Heart left ventricle (tissue), 16 donors: ENCODE measurements at places on chromosomes 13 and 19. TPM values are rescaled to one million over a fixed set of nuclear protein-coding genes. Genes with fewer than 3 reads are reported as not detected.

GRCh38 chr13:71865874-71866334 is 1.1 kb downstream of the DACH1 start:
- no peak for DNase-seq

GRCh38 chr19:2315818-2316353 is 7.9 kb upstream of the LINGO3 start:
- DNase-seq: peak; percentile 81

- no peak for DNase-seq
Observed at GRCh38 chr13:74004109-74004508, 130.1 kb downstream of the KLF12 start.

- DNase-seq: no peak
Observed at GRCh38 chr13:111437856-111438547, 117.6 kb downstream of the TEX29 start.

Gene ZNF813
- 1.2 TPM for total RNA-seq

Gene OVOL3
- not detected for total RNA-seq
